ENCODE measurements at places on chromosomes 4 and X. TPM values are rescaled to one million over a fixed set of nuclear protein-coding genes. Genes with fewer than 3 reads are reported as not detected.

The NWD2 gene
- 2.4 TPM for total RNA-seq

The IGSF1 gene
- total RNA-seq = 0.24 TPM

The FRYL gene
- 63.8 TPM for total RNA-seq

The TNIP2 gene
- 25.5 TPM for total RNA-seq

The SH3RF1 gene
- 11.6 TPM for total RNA-seq

The ANKRD50 gene
- total RNA-seq = 69.1 TPM

The UCP1 gene
- total RNA-seq = 1.2 TPM

The SNCA gene
- total RNA-seq = 86.4 TPM

The TRIM61 gene
- 12.3 TPM for total RNA-seq

The HTRA3 gene
- 17.8 TPM for total RNA-seq

The MAGEC3 gene
- not detected for total RNA-seq

The DKK2 gene
- 179 TPM for total RNA-seq

The FAT4 gene
- total RNA-seq = 34.7 TPM

The UBE2A gene
- total RNA-seq = 37.3 TPM

The TSPAN7 gene
- total RNA-seq = 3.9 TPM

The EVC gene
- 53.0 TPM for total RNA-seq

The EGF gene
- 8.4 TPM for total RNA-seq

The LUZP4 gene
- total RNA-seq = 5.1 TPM

The ZFP42 gene
- 4.3 TPM for total RNA-seq
